ENCODE measurements at places on chromosomes 6 and 20.

DNA sequence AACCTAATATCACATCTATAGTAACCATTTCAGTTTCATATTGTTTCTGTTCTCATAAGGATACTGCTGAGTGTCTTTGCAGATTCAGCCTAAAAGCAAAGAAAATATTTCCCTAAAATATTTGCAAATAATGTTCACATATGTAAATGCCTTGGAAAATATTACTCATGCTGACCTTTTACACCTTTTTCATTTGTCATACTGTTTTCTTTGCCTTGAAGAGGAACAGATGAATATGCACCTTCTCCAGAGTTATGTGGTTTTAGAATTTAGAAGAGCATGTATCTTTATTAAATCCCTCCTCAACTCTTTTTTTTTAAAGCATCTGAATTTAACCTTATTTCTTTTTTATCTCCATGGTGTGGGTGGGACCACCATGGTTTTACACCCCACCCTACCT, 32.5 kb downstream of the NDUFAF5 start:
- no peak for DNase-seq

- DNase-seq = no peak
Measured at GRCh38 chr6:31171931-31172905, 1.7 kb upstream of the POU5F1 start.

GRCh38 chr6:80438772-80439171, 332.3 kb downstream of the BCKDHB start:
- DNase-seq = no peak

DNA sequence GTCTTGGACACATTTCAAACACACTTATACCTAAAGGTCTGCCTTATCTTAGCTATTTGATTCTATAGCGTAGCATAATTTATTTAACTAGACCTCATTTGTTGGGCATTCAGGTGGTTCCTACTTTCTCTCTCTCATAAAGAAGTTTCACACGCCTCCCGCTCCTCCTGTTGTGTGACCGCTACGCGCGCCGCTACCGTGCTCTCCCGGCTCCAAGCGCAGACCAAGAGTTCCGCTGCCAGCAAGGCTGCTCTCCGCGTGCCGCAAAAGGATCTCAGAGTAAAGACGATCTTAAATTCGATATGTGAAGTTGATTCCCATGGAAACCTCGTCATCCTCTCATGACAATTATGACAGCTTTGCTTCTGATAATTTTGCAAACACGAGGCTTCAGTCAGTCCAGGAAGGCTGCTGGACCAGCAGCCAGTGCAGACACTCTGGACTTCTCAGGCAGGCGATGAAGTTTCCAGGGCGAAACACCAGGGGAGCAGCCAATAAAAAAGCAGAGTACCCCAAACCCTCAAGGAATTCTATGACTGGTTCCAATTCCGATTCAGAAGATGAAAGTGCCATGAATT, 20.4 kb downstream of the PRSS16 start:
- DNase-seq = no peak

- no peak for DNase-seq
Measured at GRCh38 chr6:129730477-129731165, 20.6 kb upstream of the ARHGAP18 start.

DNA sequence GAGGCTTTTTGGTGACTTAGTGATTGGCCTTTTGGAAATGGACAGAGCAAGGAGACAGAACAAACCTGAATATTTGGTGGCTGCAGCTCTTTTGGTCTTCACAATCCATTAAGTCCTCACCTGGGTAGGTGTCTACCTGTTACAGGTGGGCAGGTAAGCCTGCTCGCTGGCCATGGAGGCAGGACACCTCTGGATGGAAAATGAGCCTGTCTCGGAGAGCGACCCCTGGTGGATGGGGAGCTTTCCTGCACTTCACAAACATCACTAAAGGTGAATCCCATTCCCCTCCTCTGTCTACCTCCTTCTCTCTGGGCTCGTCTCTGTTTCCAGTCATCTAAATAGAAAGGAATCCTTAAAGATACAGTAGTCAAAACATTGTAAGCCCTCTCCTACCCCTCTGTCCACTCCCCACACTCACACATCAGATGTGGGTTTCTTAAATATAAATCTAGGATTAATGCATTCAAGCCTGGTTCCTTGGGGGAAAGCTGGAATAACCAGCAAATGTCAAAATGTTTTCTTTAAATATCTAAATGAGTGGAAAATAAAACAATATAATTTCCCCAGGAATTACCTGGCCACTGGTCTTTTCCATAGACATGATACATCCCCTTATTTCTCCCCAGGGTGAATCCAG, 304.9 kb downstream of the CDH26 start:
- DNase-seq = peak; percentile 42

All from stimulated activated CD8-positive, alpha-beta memory T cell treated with anti-CD3 and anti-CD28 coated beads, Interleukin-12 subunit alpha, Interleukin-12 subunit beta, amount 100 ng/mL, for 1 hour (primary cell).